GM23248 (cell line): ENCODE measurements at places on chromosomes 11 and 22. TPM values are rescaled to one million over a fixed set of nuclear protein-coding genes. Genes with fewer than 3 reads are reported as not detected.
A peak's percentile ranks its signal among the peaks of the same experiment; 100 is the strongest.

- no peak overlapping the region for H3K4me3 ChIP-seq
- H3K4me1 ChIP-seq: no peaks in the 10 kb centered on the region
- no peak overlapping the region for H3K27ac ChIP-seq
- no peak for DNase-seq
- no peaks in the 10 kb centered on the region for H3K27me3 ChIP-seq
Measured at GRCh38 chr11:86793307-86793706, 7.0 kb upstream of the PRSS23 start.

- H3K27me3 ChIP-seq: no peaks in the 10 kb centered on the region
- 0 out of 2 replicates have a peak overlapping the region, but pooled peaks have one; percentile 4 for H3K27ac ChIP-seq
- DNase-seq: peak; percentile 55
Measured at GRCh38 chr22:36244522-36245391, 5.4 kb upstream of the APOL2 start.

The MISFA gene
- 1.8 and 2.1 TPM in 2 replicates for polyA plus RNA-seq

The C11orf71 gene
- 1.8 and 2.2 TPM in 2 replicates for polyA plus RNA-seq

DNA sequence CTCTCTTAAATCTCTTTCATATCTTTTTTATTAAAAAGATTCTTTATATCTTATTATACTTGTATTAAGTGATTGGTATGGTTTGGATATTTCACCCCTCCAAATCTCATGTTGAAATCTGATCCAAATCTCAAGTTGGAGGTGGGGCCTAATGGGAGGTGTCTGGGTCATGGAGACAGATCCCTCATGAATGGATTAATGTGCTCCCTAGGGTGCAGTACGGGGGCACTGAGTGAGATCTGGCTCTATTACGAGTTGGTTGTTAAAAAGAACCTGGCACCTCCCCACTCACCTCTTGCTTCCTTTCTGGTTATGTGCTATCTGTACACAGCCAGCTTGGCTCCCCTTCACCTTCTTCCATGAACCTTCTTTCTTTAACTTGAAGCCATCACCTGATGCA lies 149.6 kb downstream of the CWF19L2 start:
- no peak overlapping the region for H3K4me3 ChIP-seq
- DNase-seq: no peak
- no peaks in the 10 kb centered on the region for H3K4me1 ChIP-seq
- H3K27ac ChIP-seq: no peak overlapping the region
- H3K27me3 ChIP-seq: no peaks in the 10 kb centered on the region

- H3K4me3 ChIP-seq: no peak overlapping the region
- DNase-seq: peak; percentile 48
- peaks cover 9% of the 10 kb centered on the region; the same call in 1 of the 2 replicates for H3K27me3 ChIP-seq
- H3K4me1 ChIP-seq: 0 out of 2 replicates have a peak, but pooled peaks cover 5% of the 10 kb centered on the region
Measured at GRCh38 chr11:114017723-114018122, 41.8 kb upstream of the ZBTB16 start.

- DNase-seq: peak; percentile 58
- H3K4me1 ChIP-seq: peaks cover 10% of the 10 kb centered on the region; the same call in 1 of the 2 replicates
- H3K27ac ChIP-seq: no peak overlapping the region
- peak overlapping the region; percentile 63 for H3K4me3 ChIP-seq
Measured at GRCh38 chr11:47186700-47187695, 764 bp upstream of the PACSIN3 start.

- H3K27ac ChIP-seq: no peak overlapping the region
- peaks cover 14% of the 10 kb centered on the region for H3K4me1 ChIP-seq
- H3K27me3 ChIP-seq: no peaks in the 10 kb centered on the region
- no peak for DNase-seq
Measured at GRCh38 chr22:46031557-46031956, 54.6 kb upstream of the WNT7B start.

DNA sequence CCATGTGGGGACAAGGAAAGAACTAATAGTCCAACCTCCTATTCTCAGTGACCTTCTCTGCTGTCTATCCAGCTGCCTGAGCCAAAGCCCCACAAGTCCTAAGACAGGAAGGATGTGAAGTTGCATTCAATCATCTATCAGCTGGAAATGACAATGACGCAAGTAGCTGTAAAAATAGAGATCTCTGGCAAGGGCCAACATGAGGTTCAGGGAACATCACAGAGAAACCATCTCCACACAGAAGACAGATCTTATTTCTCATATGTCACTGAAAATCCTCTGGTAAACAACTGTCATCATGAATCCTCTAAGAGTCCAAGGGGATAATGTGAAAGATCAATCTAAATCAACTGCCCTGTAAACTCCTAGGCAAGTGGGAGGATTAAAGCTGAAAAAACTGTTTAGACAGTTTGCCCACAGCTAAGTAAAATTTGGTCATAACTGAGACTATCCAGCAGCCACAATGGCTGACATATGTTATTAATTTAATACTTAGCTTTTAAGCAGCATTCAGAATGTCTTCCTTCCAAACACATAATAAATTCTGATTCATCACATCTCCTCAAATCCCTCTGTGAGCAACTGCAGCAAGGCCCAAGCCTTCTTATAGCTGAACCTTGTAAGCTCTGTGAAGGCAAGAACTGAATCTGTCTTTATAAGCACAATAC lies 52.1 kb downstream of the ALG9 start:
- no peak overlapping the region for H3K4me3 ChIP-seq
- H3K27ac ChIP-seq: peak overlapping the region; percentile 86
- DNase-seq: peak; percentile 89
- no peaks in the 10 kb centered on the region for H3K27me3 ChIP-seq
- no peaks in the 10 kb centered on the region for H3K36me3 ChIP-seq

DNA sequence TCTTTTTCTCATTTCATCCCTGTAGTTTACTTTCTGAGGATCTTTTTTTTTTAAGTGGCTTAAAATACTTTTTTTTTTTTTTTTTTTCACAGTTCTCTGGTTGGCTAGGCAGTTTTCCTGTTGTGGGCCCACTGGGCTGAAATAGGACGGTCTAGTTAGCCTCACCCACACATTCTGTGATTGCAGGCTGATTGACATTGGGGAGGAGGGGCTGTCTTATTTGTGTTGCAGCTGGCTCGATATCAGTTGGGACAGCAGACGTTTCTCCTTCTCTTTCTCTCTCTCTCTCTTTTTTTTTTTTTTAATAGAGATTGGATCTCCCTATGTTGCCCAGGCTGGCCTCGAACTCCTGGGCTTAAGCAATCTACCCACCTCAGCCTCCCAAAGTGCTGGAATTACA lies 6.9 kb downstream of the BCR start:
- DNase-seq: no peak
- H3K27me3 ChIP-seq: no peaks in the 10 kb centered on the region
- H3K27ac ChIP-seq: no peak overlapping the region
- H3K4me3 ChIP-seq: no peak overlapping the region
- H3K4me1 ChIP-seq: peaks cover 28% of the 10 kb centered on the region

The LIF gene
- polyA plus RNA-seq: 1.0 and 1.4 TPM in 2 replicates

DNA sequence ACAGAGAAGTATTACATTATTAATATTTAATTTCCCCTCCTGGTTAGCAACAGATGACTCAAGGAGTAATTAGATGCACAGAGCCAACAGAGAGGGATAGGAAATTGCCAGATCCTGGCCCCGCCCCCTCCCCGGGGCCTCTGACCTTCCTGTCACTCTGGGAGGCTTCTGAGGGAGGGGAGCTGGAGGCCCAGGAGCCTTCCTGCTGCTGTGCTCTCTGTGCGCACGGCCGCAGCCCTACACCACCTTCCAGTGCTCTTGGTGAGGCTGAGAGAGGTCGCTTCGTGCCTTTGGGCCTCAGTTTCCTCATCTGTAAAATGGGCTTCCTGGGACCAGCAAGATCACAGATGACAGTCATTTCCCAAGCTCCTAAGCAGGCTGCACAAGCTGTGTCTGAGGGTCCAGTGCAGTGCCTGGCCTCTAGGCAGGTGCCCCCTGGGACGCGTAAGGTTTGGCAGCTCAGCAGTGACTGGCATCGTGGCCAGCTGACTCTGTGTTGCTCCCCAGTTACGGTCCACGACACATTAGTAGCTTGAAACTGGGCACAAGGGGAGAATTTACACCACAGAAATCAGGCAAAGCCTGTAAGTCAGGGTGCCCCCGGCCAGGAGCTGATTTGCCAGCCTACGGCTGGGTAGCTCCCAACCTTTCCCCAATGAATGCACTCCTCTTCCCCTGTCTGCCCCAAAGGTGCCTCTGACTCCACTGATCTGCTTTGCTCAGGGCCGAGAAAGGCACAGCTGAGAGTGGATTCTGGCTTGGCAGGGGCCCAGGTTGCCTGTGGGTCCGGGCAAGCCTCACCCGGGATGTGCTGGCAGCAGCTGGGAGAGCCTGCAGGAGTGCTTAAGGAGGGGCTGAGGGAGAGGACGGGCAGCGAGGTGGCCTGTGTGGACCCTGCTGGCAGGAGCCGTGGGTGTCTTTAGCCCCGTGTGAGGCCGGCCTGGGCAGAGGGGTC lies 2.3 kb downstream of the ADORA2A start:
- H3K27me3 ChIP-seq: no peaks in the 10 kb centered on the region
- H3K27ac ChIP-seq: no peak overlapping the region
- no peaks in the 10 kb centered on the region for H3K36me3 ChIP-seq
- H3K4me1 ChIP-seq: peaks cover 16% of the 10 kb centered on the region
- peak; percentile 33 for DNase-seq

The CHRDL2 gene
- polyA plus RNA-seq: not detected in 2 replicates

- no peak overlapping the region for H3K27ac ChIP-seq
- H3K36me3 ChIP-seq: no peaks in the 10 kb centered on the region
- H3K4me1 ChIP-seq: 0 out of 2 replicates have a peak, but pooled peaks cover 7% of the 10 kb centered on the region
- peaks cover 5% of the 10 kb centered on the region; the same call in 1 of the 2 replicates for H3K27me3 ChIP-seq
- DNase-seq: peak; percentile 48
Measured at GRCh38 chr11:132779497-132779896, 752.8 kb downstream of the OPCML start.

DNA sequence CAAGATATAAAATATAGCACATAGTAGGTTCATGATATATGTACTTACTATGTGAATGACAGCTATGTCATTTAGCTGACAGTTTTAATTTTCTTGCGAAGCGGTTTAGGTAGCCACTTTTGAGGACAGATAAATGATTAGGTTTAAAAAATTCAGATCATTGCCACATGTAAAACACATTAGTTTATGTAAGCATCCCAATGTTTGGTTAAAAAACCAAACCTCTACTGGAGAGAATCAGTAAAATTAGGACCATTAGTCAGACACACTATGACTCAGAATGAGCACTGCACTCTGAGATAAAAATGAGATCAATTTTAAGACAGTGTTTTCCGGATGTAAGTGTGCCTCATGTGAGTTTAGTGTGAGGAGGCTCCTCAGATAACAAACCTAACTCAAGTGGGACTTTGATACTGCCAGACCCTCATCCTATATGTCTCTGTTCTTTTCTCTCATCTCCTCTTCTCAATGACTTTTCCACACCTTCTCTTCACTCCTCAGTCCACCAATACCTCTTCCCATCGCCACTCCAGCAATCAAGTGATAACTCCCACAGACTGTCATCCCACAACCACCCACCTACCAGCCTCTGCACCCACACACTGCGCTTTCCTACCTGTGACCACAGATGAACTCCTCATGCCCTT lies 6.8 kb upstream of the OR2AT4 start:
- no peaks in the 10 kb centered on the region for H3K36me3 ChIP-seq
- DNase-seq: peak; percentile 83
- H3K4me1 ChIP-seq: peaks cover 20% of the 10 kb centered on the region

The LARGE1 gene
- polyA plus RNA-seq: 1.5 and 1.6 TPM in 2 replicates

The CDC42BPG gene
- polyA plus RNA-seq: not detected in 2 replicates

GRCh38 chr11:22444076-22444475 lies 105.9 kb downstream of the SLC17A6 start:
- DNase-seq: no peak
- no peak overlapping the region for H3K4me3 ChIP-seq
- no peaks in the 10 kb centered on the region for H3K36me3 ChIP-seq
- H3K27me3 ChIP-seq: no peaks in the 10 kb centered on the region
- no peak overlapping the region for H3K27ac ChIP-seq
